DMS79 (cell line): ENCODE measurements at places on chromosomes 1 and 21.

DNA sequence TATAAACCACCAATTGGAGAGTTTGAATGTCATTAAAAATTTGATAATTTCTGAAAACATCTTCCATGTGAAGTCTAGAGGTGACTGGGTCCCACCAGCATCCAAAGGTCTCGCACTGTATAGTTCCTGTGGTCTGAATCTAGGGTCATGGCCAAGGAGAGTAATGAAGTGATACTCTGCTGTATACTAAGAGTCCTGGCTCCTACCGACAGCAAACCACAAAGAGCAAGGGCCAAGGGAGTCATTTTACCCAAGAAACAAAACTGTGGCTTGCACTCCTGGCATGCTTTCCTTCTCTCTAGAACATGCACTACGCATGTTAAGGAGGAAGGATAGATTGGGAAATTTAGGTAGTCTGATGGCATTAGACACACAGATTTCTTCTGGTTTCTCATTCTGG lies 115.6 kb downstream of the BRINP2 start:
- no peak for DNase-seq

DNA sequence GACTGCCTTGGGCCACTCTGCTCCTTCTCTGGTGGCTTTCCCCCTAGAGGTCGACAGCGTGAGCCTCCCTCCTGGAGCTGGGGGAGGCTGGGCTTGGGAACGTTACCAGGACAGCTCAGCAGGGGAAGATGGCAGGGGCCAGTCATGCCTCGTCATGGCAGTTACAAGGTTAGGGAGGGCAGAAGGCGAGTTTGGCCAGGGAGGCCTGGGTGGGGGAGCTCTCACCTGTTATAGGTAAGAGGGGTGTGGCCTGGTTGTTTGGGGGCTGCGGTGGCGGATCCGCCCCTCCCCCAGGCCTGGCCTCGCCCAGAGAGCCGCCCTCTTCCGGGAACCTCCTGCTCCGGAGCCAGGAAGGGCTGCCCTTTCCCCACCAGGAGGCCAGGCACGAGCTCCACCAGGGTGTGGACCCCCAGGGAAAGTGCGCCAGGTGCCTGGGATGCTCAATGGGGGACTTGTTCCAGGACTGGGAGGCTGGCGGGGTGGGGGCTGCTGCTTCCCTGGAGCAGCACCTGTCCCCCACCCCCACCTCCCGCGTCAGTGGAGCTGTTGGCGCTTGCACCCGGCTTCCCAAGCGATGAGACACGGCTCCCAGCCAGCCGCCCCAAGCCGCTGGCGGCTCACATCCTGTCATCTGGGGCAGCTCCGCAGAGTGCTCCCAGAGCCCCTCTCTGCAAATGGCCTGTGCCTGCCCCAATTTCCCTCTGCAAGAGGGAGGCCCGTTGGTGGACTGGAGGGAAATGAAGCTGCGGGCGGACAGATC lies 23.6 kb upstream of the PKP1 start:
- no peak for DNase-seq

GRCh38 chr1:200258447-200259375 lies 151.1 kb downstream of the ZNF281 start:
- no peak for DNase-seq

DNA sequence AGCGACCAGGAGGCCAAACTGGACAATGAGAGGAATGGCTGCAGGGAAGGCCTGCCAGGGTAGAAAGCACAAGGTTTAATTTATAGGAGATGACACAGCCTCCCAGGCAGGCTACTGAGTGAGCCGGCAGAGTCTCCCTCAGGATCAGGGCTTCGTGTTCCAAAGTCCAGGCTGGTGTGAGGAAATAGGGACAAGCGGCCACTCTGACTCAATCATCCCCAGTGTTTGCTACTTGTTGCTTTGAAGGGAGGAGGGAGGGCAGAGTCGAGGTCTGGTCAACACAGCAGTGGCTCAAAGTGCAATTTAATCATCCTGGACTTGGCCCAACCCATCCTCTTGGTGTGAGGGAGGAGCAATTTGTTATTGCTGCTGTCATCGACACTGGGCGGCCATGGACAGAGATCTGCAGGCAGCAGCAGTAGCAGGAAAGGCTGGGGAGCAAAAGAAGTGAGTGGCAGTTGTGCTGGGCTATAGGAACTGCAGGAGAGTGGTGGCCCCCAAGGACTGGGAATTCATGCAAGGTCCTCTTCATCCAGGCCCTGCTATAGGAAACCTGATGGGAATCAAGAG lies 27.5 kb downstream of the TBX15 start:
- no peak for DNase-seq

GRCh38 chr21:16310176-16310575 lies 580.4 kb downstream of the USP25 start:
- DNase-seq, result no peak

GRCh38 chr1:115320377-115320776 lies 17.7 kb downstream of the NGF start:
- DNase-seq, result no peak

DNA sequence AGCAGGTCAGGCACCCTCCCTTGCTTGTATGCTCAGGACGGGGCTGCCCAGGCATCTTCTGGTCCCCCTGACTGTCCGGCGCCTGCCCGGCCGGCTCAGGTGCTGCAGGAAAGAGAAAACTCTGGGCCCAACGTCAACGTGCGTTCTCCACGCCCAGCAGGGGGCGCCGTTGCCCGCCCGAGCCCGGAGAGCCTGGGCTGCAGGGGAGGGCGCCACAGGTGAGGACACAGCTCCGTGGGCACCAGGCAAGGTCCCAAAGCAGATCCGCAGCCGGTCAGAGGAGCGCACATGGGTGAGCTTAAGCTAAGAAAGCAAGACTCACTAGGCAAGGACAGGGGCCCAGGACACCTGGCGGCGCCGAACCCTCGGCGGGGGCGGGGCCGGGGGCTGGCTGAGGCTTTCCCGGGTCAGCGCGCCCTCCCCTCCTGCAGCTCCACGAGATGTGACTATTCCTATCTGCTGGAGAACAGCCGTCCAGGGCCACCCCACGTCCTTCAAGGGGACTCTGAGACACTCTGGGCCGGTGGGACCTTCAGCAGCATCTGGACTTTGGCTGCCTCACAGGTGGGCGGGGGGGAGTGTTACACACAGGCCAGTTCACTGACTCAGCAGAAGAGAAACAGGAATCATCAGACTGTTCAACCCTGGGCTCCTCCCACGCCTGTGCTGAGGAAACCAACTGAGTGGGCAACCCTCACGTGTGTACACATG lies 29.3 kb downstream of the KRTAP10-1 start:
- DNase-seq, result no peak
